Inflammatory macrophage (primary cell): ENCODE measurements at places on chromosomes 12 and 14.

GRCh38 chr12:30694412-30695198, 1.1 kb downstream of the IPO8 start:
- DNase-seq, result peak; percentile 27

DNA sequence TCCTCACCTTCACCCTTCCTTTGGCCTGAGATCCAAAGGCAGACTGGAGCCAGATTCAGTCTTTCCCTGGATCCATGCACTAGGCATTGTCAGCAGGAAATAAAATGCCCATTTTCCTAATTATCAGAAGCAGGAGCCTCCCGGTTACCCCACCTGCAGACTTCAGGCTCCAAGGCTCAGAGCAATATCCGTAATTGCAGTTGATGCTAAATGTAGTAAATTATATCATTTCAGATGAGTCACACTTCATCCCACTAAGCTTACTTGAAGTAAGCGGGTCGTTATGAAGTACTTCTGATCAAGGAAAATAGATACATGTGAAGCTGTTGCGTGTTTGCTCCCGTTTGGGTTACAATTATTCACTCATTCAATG, 110.7 kb upstream of the SFSWAP start:
- no peak for DNase-seq

DNA sequence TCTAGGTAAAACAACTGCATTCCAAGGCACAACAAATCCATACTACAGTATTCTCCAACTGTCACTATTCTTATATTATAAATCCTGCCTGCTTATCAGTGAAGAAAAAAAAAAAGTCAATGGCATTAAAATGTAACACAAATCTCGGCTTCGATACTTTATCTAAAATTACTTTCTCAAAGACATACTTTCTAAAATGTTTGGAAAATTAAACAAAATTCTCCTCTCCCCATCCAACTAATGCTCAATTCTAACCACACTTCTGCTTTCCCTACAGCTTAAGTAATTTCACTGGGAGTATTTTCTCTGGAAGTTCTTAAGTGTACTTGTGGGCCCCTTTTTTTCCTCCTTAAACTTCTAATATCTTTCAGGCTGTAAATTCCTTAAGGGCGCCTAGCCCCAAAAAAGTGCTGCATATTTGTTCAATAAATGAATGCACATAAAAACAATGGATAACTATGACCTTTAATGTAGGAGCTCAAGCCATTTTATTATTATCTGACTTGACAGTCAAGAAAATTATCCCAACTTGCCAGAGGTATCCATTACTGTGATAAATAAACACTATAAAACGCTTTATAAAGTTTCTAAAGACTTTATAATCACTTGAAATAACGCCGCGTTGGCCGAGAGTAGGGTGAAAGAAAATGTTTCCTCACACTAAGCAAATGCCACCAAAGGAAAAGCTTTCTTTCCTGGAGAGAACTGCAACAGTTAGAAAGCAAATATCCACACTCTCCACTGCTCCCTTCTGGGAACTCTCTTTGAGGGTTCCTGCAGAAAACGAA, 977 bp downstream of the HEATR5A start:
- no peak for DNase-seq

GRCh38 chr12:8697120-8697475, 693 bp upstream of the RIMKLB start:
- DNase-seq, result peak; percentile 21

- DNase-seq, result no peak
Observed at GRCh38 chr12:13444076-13444475, 247.6 kb downstream of the EMP1 start.

- DNase-seq, result no peak
Observed at GRCh38 chr14:45678163-45678562, 425.2 kb upstream of the MIS18BP1 start.

DNA sequence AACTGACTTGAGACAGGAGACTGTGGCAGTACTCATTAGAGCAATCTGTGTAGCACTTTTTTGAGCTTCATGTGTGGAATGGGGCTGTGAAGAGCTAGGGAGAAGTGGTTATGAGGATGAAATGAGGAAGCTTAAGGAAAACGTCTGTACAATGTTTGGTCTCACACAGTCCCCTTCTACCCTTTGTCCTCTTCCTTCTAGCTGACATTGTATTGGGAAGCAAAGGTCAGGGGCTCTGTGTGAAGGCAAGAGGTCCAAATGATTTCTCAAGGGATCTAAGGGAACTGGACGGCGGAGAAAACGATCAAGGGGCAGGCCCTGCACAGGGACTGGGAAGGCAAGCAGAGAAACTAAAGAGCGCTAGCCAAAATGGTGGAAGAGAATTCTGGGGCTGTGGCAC, 13.1 kb upstream of the CIPC start:
- DNase-seq, result peak; percentile 25

GRCh38 chr12:27901959-27902358, 70.6 kb downstream of the PTHLH start:
- DNase-seq, result no peak

GRCh38 chr14:71388862-71389261, 481.6 kb downstream of the PCNX1 start:
- DNase-seq, result no peak

GRCh38 chr12:93540466-93540865, 32.0 kb upstream of the SOCS2 start:
- DNase-seq, result no peak

DNA sequence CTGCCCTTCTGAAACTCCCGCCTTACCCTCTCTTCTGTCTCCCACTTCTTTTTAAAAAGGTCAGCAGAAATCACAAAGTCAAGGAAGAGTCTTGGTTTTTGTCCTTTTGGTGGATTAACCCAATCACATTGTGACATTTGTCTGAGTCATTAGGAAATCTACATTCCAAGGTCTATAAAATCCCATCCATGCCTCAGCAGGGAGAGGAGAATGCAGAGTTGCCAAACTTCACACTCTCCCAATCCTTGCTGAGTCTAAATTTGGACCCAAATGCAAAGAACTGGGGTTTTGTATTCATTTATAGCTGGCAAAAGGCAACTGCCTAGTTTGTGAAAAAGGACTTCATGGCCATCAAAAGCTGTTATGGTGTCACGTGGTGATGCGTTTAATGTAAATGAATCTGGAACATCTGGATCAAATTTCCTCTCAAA, 67.9 kb downstream of the TMEM30B start:
- DNase-seq, result no peak

- DNase-seq, result no peak
Observed at GRCh38 chr14:50366115-50366514, 30.6 kb downstream of the CDKL1 start.

DNA sequence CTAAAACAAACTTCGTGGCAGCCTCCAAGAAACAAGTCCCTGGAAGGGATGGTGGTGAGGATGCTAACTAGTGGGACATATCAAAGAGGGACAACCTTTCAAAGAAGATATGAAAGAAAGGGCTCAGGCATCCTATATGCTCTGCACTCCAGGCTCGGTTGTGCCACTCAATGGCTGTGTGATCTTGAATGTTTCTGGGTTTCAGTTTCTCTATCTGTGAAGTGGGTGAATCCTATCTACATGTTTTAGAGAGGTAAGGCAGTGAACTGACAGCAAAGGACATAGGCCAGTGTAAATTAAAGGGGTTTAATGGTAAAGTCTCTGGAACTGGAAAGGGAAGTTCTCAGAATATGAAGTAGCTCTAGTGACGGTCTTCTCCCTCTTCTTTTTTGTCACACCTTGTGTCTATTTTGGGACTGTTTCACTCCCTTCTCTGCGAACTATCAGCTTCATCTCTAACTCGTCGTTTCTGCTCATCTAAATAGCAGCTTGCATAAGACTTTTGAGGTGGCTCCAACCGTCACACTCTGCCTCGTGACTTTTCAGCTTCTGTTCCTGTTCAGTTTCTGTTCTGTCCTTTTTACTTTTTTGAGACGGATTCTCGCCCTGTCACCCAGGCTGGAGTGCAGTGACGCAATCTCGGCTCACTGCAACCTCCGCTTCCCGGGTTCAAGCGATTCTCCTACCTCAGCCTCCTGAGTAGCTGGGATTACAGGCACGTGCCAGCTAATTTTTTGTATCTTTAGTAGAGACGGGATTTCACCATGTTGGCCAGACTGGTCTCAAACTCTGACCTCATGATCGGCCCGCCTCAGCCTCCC, 273.6 kb downstream of the SUDS3 start:
- no peak for DNase-seq

DNA sequence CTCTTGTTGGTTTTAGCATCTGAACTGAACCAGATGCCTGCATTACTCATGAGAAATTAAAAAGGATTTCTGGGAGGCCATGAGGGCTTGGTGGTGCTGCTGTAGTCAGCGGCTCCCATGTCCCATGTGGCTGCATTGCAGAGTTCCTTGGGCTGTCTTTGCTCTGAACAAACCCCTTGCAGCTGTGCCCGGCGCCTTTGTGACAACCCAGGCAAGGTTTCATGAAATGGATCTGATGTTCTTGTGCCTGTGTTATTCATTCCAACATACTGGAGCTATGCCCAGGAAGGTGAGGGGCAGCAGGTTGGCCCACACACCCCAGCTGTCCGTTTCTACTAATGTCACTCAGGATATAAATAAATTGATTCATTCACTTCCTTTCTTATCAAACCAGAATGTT, 40.8 kb downstream of the TGFB3 start:
- no peak for DNase-seq

- peak; percentile 40 for DNase-seq
Observed at GRCh38 chr14:77133720-77134338, 7.8 kb downstream of the ZDHHC22 start.

GRCh38 chr14:72495668-72496067, 398.2 kb downstream of the DPF3 start:
- DNase-seq, result no peak

- DNase-seq, result peak; percentile 41
Observed at GRCh38 chr14:77065851-77066577, 32.0 kb upstream of the CIPC start.

DNA sequence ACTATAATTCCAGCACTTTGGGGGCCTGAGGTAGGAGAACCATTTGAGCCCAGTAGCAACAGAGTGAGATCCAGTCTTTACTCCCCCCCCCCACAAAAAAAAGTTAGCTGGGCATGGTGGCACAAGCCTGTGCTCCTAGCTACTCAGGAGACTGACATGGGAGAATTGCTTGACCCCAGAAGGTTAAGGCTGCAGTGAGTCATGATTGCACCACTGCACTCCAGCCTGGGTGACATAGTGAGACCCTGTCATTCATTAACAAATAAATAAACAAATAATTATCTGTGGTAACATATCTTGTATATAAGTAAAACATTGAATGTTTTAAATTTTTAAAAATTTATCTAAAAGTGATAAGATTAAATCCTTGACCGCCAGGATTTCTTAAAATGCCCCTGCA, 4.8 kb downstream of the ENTPD5 start:
- DNase-seq, result no peak

GRCh38 chr14:72532686-72533454, 361.0 kb downstream of the DPF3 start:
- DNase-seq, result no peak

GRCh38 chr12:14810953-14811483, 3.0 kb downstream of the SMCO3 start:
- DNase-seq, result no peak

- DNase-seq, result no peak
Observed at GRCh38 chr12:90757957-90758356, 197.0 kb downstream of the CCER1 start.

DNA sequence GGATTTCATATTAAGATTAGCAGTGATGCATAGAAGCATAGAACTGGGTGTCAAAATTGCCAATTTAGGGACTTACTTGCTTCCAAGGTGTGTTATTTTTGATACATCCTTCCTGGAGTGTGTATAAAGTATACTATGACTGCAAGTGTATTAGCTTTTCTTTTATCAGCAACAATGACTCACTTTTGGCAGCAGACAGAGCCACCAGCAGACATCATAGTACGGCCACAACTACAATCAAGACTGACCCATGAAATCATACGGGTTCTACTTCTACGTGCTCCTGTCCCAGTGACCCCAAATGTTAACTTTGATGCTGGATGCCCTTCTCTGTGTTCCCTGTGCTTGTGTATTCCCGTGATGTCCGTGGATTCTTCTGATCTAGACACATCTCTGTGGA, 443.9 kb downstream of the TMEM132D start:
- DNase-seq, result no peak

GRCh38 chr14:96512602-96513397, 10.6 kb downstream of the PAPOLA start:
- DNase-seq, result no peak

DNA sequence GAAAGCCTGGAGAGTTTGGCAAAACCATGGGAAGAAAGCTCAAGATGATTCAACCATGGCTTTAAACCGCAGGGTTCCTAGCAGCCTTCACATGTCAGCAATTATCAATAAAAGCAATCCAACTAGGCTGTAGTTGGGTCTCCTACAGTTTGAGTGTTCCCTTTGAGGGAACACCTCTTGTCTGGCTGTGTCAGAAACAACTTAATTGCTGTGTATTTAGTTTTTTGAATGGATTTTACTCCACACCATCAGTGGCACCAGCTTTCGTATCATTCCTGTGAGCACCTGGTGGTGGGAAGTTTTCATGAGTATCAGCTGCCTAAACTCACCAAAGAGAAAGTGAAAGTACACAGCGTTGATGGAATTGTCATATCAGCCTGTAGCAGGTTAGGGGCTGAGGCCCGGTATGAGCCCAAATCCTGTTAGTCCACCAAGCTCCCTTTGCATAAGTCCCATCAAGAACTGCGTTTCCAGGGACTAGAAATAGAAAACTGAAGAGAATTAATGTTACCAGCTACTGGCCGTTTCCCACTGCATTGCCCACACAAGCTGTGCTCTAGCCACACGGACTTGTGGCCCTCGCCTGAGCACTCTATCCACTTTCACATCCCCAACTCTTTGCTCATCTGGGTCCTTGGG, 10.9 kb upstream of the IL26 start:
- DNase-seq, result no peak

DNA sequence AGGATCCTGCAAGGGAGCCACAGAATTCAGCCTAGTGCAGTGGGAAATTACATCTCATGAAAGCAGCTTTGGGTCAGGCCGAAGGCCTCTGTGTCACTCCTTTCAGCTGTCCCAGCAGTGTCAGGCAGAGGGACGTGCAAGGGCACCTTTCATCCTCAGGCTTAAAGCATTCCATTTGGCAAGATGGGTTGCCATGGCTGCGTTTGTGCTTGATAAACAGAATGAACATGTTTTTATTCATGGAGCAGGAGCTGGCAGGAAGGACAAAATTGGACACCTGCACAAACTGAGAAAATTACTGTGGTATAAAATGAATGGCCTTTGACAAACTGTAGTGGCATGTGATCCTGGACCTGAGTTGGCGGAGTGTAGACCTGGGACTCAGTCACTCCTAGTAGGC, 29.4 kb downstream of the ACAD10 start:
- DNase-seq, result no peak
